Activated naive CD8-positive, alpha-beta T cell treated with anti-CD3 and anti-CD28 coated beads for 36 hours (primary cell): ENCODE measurements at places on chromosomes 2 and 18.

DNA sequence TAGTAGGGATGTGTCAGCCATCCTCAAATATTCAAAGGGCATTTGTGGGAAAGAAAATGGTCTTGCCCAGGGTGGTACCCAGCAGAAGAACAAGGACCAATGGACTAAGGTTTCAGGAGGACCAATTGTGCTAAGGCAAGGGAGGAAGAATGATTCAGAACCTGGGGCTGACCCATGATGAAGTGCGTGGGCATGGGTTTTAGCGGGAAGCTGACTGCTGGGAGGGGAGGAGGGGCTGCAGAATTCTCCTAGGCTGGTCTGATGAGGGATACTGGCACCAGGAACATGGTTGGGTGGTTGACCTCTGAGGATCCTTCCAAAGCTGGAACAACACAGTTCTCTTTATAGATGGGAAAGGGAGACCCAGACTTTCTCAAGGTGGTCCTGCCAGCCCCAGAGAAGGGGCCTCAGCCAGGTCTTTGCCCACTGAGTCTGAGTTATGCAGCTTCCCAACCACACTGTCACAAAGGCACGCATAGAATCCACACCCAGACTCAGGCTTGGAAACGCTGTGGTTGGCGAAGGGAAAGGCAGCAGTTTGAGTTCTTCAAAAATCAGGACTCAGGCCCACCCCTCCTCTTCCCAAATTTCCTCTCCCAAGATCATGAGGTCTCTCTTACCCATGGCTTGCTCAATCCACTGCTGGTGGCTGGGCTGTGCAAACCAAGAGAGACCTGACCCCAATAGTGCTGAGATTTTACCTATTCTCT, 37.3 kb downstream of the MARCO start:
- no peak for DNase-seq

GRCh38 chr18:63283305-63284094, 36.1 kb downstream of the BCL2 start:
- no peak for DNase-seq

GRCh38 chr2:175431101-175431946, 249.8 kb upstream of the ATP5MC3 start:
- no peak for DNase-seq

GRCh38 chr18:27138079-27138478, 47.0 kb downstream of the CHST9 start:
- DNase-seq, result no peak

- no peak for DNase-seq
Observed at GRCh38 chr2:126480033-126480432, 175.9 kb upstream of the GYPC start.

- no peak for DNase-seq
Observed at GRCh38 chr2:127007652-127008051, 99.3 kb downstream of the BIN1 start.
